Cerebellar nuclear complex (tissue), 1 donor: ENCODE measurements at places on chromosomes 2 and 18.

DNA sequence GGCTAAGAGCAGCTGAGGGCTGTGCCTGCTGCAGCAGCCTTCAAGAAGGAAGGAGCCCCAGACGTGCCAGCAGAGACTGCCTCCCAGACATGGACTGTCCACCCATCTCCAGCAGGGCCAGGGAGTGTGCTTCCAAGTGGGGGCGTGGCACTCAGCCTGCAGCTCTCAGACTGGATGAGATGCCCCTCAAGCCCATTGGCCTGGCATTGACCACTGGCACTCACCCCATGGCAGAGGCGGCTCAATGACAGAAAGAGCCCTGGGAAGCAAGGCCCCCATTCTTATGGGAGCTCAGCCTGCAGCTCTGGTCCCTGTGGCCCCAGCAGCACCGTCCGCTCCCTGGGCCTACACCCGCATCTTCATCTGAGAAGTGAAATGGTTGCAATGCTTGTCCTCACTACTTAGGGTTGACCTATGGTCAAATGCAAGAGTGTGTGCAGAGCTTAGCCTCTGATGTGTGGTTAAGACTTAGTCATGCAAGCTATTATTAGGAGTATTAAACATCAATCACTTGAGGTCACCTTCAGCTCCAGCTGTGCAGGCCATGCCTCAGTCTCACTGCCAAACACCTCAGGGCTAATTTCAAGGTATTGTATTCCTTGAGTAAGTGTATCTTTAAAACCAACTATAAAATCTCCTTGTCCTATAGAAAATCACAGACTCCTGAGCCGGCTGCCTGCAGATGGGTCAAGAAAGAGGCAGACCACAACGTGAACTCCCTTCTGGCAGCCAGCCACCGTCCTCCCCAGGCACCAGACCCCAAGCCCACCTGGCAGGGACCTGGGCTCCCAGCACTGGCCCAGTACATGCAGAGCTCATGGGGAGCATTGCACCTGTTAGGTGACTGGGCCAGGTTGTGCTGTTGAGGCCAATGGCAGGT is 194.8 kb downstream of the NDUFA10 start:
- DNase-seq = no peak

- DNase-seq = no peak
These were observed 35.5 kb upstream of the KIDINS220 start for GRCh38 chr2:8872821-8873432.

DNA sequence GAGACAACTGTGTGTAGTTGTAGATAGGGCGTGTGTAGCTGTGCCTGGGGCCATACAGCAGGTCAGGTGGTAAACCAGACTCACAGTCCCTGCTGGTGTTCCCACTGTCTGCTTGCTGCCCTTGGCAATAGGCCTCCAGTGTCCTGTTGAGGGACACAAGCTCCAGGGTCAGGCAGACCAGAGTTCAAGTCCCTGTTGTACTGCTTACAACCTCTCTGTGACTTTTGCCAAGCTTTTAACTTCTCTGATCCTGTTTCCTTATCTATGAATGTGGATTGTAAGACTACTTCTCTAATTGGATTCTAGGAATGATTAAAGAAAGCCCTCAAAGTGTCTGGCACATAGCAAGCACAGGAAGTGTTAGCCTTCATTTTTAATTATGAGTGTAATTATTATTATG is 68.6 kb downstream of the MERTK start:
- no peak for DNase-seq

GRCh38 chr2:16151281-16151570 is 210.9 kb downstream of the MYCN start:
- no peak for DNase-seq

DNA sequence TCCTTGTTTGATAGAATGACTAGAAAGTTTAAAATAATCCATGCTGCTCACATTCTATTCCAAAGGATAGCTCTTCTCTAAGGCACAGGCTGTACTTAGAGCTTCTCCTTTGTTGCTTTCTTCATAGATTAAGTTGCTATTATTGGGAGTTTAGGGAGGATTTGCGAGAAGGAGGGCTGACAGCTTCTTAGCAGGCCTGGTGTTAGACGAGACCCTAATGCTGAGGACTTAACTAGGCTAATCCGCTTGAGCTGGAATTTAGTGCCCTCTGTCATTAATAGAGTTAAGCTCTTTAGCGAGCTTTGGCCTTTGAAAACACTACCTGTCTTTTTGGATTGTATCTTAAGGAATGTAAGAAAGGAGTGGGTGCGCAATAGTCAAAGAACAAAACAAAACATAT is 81.3 kb downstream of the MOGAT1 start:
- DNase-seq = no peak

DNA sequence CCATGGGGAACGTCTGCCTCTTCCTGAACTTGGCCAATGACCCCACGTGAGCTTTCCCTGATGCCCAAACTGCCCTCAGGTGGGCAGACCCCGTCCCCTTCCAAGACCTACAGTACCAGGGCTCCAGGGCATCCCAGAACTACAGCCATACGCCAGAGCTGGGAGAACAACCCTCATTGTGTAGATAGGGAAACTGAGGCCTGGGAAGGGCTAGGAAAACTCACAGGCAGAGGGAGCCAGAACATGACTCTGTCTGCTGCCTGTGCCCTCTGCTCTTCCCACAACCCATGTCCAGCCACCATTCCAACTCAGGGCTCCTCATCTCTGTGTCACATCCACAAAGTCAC is 16.8 kb upstream of the ANKRD53 start:
- DNase-seq = no peak

DNA sequence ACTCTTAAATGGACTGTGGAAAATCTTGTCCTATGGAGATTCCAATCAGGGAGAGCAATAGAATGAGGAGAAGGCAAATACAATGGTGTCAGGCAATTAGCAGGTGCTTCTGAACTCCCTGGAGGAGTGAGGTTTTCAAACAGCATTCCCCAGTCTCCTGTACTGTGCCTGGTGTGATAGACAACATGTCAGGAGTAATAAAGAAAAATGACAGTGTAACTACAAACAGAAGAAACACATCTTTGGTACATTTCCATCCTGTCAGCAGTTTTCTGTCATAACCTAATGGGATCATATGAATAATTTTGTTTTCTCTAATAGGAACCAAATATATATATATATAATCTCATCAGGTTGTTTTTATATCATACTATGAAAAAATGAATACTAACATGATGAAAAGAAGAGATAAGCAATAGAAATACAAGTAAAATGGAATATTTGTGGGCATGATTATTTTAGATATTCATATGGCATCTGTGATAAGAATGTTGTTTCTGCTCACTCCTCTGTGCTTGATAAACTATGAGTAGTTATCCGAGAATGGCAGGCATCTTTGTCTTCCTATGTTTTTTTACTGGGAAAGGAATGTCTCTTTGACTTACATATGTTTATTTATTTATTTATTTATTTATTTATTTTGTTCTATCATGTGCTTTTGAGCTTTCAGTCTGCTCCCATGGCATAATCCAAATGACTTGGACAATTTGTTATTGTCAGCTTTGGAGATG is 441.7 kb downstream of the TXNL1 start:
- DNase-seq = no peak

GRCh38 chr2:119691189-119691588 is 12.2 kb downstream of the TMEM177 start:
- no peak for DNase-seq

DNA sequence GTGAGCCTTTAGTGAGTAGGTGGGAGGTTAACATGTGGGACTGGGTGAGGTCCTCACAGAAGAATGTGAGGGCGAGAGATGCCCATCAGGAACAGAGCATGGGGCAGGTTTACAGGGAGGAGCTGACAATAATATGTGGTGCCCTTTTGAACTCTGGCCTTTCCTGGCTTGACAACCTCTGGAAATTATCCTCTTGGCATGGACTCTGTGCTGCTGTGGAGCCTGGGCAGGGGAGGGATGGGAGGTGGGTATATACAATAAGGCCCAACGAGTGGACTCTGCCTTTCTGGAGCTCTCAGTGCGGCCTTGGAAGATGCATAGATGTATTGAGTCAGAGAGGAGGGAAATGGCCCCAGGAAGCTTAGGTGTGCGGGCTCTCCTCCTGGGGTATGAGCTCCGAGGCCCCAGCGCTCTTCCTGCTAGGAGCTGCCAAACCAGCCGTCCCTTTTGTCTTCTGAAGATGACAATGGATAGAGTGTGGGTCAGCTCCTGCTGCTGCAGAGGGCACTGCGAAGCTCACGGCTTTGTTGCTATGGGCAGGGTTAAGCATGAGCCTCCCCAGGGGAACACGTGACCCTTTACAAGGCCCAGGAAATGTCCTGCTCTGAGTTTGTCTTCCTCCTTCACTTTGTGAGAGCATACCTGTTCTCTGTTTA is 8.7 kb upstream of the PSD4 start:
- DNase-seq = no peak

DNA sequence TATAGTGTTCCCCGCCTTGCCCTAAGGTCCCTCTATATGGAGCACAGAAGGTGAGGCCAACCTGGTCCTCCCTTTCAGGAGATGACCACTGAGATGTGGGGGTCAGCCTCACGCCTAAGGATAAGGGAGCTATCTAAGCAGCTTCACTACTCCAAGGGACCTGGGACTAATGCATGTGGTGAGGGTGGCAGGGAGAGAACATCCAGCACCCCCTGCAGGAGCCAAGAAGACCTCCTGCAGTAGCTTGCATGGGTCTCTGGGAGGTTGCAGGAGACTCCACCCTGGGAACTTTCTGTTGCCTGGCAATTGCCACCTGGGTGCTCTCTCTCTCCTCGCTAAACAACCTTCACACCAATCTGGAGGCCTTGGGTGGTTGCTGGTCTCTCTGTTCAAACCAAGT is 93.0 kb upstream of the KLHL29 start:
- no peak for DNase-seq

GRCh38 chr18:63820694-63821093 is 45.5 kb downstream of the SERPINB7 start:
- no peak for DNase-seq

DNA sequence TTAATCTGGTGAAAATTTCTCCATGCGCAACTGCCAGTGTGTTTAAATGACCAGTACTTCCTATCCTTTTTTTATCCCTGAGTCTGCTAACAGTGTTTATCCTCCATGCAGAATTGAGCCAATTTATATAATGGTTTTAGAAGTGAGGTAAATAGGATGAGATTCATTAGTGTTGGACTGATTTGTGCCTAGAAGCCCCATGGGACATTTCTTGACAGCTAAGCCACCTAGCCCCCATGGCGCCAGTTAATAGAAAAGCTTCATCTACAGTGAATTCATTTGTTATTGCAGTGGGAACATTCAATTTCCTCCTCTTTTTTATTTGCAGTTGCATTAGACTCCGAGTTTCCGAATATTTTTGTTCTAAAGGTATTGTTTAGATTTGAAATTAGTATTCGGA is 175.6 kb downstream of the ARL6IP6 start:
- no peak for DNase-seq

- DNase-seq = no peak
These were observed 75.0 kb upstream of the CCDC85A start for GRCh38 chr2:56108806-56109205.

DNA sequence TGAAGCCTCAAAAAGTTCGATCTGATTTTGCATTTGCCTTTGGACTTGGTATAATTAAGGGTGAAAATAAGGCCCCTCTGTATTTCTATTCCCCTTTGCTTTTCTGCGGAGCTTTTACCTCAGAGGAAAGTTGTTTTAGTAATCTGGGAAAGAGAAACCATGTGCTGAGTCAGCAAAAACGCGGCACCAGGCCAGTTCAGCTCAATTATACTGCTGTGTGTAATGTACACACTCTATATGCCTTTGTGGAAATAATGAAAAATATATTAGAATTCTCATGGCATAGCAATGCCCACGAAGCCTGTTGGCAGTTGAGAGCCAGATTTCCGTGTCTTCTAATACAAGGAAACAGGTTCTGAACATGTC is 161.9 kb upstream of the SIX2 start:
- DNase-seq = no peak
